ENCODE measurements at places on chromosomes 1 and 21. TPM values are rescaled to one million over a fixed set of nuclear protein-coding genes. Genes with fewer than 3 reads are reported as not detected.

Gene LRRC41
- polyA plus RNA-seq = 95.3 TPM

Gene FABP3
- 61.9 TPM for polyA plus RNA-seq

Gene CD53
- polyA plus RNA-seq = 6.7 TPM

Gene TDRD5
- polyA plus RNA-seq = 4.5 TPM

Gene DNM3
- 5.8 TPM for polyA plus RNA-seq

Gene FALEC
- polyA plus RNA-seq = not detected

Gene PPIH
- 57.4 TPM for polyA plus RNA-seq

Gene ZNF695
- polyA plus RNA-seq = 4.6 TPM

Gene MYBPH
- 0.17 TPM for polyA plus RNA-seq

Gene PTGS2
- 2.5 TPM for polyA plus RNA-seq

Gene VHLL
- not detected for polyA plus RNA-seq

Gene TRABD2B
- 13.9 TPM for polyA plus RNA-seq

Gene UMODL1
- 0.27 TPM for polyA plus RNA-seq

Gene COL6A1
- 277 TPM for polyA plus RNA-seq

Gene CELA3B
- polyA plus RNA-seq = 0.31 TPM

Gene MIA3
- polyA plus RNA-seq = 54.0 TPM

Gene KDF1
- 11.4 TPM for polyA plus RNA-seq

Gene S100A7
- polyA plus RNA-seq = 0.87 TPM

Gene EFNA1
- 58.7 TPM for polyA plus RNA-seq

Gene SPRR5
- polyA plus RNA-seq = not detected

Gene RGS13
- polyA plus RNA-seq = not detected

Gene CD1E
- polyA plus RNA-seq = not detected

Gene SERINC2
- 54.5 TPM for polyA plus RNA-seq

Gene DIRAS3
- polyA plus RNA-seq = 1.9 TPM

Gene CLCA4
- polyA plus RNA-seq = not detected

Gene IPP
- 27.8 TPM for polyA plus RNA-seq

Gene TTC13
- 24.9 TPM for polyA plus RNA-seq

Gene AADACL3
- polyA plus RNA-seq = not detected

Gene DVL1
- polyA plus RNA-seq = 24.6 TPM

Gene SYT11
- 17.2 TPM for polyA plus RNA-seq

Gene NKAIN1
- 4.7 TPM for polyA plus RNA-seq

Gene GUCA2A
- not detected for polyA plus RNA-seq

Gene CD1B
- not detected for polyA plus RNA-seq

Gene IL22RA1
- 3.9 TPM for polyA plus RNA-seq

Gene ZNF697
- polyA plus RNA-seq = 22.0 TPM

Gene TRIM67
- polyA plus RNA-seq = 0.09 TPM

Gene GJC2
- polyA plus RNA-seq = 0.68 TPM

Gene GJB4
- 0.16 TPM for polyA plus RNA-seq

Gene TEX38
- polyA plus RNA-seq = 0.36 TPM

Gene ITLN2
- not detected for polyA plus RNA-seq

Gene MMEL1
- polyA plus RNA-seq = 5.7 TPM

Gene RGS7
- polyA plus RNA-seq = 6.4 TPM

Gene PCBP3
- 1.8 TPM for polyA plus RNA-seq

Gene IGFN1
- polyA plus RNA-seq = 1.1 TPM

Gene SH2D1B
- 0.40 TPM for polyA plus RNA-seq

Gene JUN
- polyA plus RNA-seq = 87.2 TPM

Gene UBXN10
- polyA plus RNA-seq = 5.5 TPM

Gene HMGCS2
- polyA plus RNA-seq = 59.3 TPM

Gene CREG1
- 123 TPM for polyA plus RNA-seq

Gene FCMR
- 2.8 TPM for polyA plus RNA-seq

Gene NMNAT2
- polyA plus RNA-seq = 2.2 TPM

Gene MYCL
- polyA plus RNA-seq = 8.8 TPM

Gene SSU72
- 87.4 TPM for polyA plus RNA-seq

Gene GALE
- 36.2 TPM for polyA plus RNA-seq

Gene OR10J1
- polyA plus RNA-seq = 0.05 TPM

Gene ZFP69B
- 6.0 TPM for polyA plus RNA-seq

Gene TSTD1
- polyA plus RNA-seq = 67.4 TPM

Gene SHE
- 9.2 TPM for polyA plus RNA-seq
